A549 treated with CpdA at 1 μM for 4 hours (cell line): ENCODE measurements at places on chromosomes 3 and 15. TPM values are rescaled to one million over a fixed set of nuclear protein-coding genes. Genes with fewer than 3 reads are reported as not detected.

Gene IL12A
- 0.58 to 1.2 TPM (median 0.92 TPM) in 5 replicates for total RNA-seq

Gene LRRC34
- total RNA-seq, result not detected in 5 replicates

Gene IGDCC3
- 0.07 to 0.09 TPM (median 0.08 TPM) in 5 replicates for total RNA-seq

Gene NMNAT3
- 0.96 to 1.8 TPM (median 1.4 TPM) in 5 replicates for total RNA-seq

Gene TBCCD1
- total RNA-seq, result 5.4 to 6.7 TPM (median 6.6 TPM) in 5 replicates

Gene PCCB
- 26.5 to 30.1 TPM (median 28.4 TPM) in 5 replicates for total RNA-seq
